ENCODE measurements at places on chromosomes 1 and 21.

DNA sequence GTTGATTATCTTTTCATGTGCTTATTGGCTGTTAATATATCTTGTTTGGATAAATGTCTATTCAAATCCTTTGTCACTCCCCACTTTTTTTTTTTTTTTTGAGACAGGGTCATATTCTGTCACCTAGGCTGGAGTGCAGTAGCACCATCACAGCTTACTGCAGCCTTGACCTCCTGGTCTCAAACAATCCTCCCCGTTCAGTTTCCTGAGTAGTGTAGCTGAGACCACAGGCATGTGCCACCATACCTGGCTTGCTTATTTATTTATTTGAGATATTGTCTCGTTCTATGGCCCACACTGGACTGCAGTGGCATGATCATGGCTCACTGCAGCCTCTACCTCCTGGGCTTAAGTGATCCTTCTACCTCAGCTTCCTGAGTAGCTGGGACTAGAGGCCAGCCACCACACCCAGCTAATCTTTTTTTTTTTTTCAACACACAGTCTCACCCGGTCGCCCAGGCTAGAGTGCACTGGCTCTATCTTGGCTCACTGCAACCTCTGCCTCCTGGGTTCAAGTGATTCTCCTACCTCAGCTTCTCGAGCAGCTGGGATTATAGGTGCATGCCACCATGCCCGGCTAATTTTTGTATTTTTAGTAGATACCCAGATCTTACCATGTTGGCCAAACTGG lies 13.9 kb upstream of the MYCL start:
- no peak for DNase-seq

DNA sequence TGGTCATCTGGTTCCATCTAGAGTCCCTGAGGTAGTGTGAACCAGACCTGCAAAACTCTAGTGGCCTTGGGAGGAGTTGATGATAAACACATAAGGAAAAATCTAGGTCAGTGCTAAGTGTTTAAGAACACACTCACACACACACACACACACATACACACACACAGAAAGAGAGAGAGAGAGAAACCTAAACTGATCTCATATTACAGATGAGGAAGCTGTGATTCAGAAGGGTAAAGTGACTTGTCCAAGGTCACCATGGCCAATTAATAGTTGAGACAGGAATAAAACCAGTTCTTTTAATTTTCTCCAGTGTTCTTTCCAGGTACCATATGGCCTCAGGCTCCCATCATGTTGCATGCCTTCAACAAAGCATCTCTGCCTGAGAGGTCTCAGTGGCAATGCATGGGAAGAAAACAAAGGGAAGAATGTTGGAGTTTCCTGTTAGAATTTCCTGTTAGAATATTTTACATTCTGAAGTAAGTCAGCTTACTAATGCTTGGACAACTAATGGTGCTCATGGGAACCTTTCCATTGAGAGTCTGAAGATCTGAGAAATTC lies 77.3 kb upstream of the TSPAN2 start:
- DNase-seq, result no peak

GRCh38 chr1:94883691-94884090 lies 43.2 kb downstream of the CNN3 start:
- no peak for DNase-seq

- no peak for DNase-seq
Measured at GRCh38 chr1:1510912-1511532, 940 bp upstream of the ATAD3A start.

DNA sequence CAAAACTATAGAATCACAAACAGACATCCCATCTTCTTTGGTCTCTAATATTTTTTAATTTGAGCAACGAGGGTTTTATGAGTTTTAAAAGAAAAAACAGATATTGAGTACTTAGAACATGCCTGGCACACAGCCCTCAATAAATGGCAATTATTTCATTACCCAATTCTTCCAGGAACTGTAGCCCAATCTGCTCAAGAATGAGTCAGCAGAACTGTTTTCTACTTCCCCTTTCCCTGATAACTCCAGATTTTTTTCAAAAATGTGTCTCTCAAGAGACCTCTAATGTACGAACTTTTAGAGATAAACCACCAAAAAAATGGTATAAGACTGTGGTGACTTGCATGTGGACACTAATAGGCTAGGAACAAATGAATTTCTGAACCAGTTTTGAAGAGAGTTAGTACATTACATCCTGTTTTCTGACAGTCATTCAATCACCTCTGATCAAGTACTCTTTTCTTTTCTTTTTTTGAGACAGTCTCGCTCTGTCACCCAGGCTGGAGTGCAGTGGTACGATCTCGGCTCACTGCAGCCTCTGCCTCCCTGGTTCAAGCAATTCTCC lies 11.5 kb downstream of the ABL2 start:
- DNase-seq, result no peak

GRCh38 chr1:159250638-159251216 lies 46.1 kb downstream of the ACKR1 start:
- no peak for DNase-seq

DNA sequence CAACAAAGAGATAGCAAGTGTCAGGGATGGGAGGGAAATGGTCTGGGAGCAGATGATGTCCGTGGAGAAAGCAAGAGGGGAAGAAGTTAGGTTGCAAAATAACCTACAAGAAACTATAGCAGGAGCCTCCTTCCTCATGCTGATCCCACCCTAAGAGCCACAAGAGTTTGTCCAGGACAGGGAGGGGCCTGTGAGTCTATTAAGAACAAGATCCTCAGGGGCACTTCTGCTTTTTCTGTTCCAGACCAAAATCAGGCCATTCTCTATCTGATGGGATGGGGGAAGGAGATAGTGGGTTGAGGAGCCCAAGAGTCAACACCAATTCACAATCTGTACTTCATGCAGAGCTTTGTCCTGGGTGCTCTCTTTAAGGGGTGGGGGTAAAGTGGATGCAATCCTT lies 7.7 kb upstream of the ATP1A4 start:
- no peak for DNase-seq

- DNase-seq, result no peak
Measured at GRCh38 chr1:7680207-7680954, 90.7 kb upstream of the VAMP3 start.

- peak; percentile 45 for DNase-seq
Measured at GRCh38 chr1:63674238-63674864, 81.1 kb downstream of the PGM1 start.

- DNase-seq, result peak; percentile 91
Measured at GRCh38 chr1:151612501-151613281, 841 bp downstream of the SNX27 start.

DNA sequence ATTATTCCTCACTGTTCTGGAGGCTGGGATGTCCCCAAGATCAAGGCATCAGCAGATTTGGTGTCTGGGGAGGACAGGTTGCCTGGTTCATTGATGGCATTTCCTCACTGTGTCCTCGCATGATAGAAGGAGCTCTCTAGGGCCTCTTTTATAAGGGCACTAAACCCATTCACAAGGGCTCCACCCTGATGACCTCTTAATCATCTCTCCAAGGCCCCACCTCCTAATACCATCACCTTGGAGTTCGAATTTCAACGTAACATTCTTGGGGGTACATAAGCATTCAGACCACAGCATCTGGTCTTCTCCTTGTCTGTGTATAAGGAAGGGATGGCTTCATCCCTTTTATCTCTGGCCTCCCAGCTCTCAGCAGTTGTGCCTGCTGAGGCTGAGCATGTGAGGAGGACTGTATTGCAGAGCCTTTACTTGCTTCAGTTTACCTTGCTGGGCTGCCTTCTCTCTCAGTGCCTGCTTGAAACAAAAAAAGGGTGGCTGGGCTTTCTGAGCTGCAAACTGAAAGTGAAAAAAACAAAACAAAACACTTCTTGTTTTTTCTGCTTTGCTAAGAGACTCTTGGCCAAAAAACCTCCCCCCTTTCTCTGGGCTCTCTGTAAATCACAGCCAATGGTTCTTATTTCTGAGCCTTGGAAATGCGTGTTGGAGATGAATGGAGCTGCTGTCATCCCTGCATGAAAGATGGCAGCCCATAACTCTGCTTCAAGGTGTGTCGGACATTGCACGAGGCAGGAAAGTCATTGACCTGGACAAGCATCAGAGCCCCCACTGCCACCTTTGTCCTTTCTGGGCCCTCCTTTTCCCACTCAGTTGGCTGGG lies 75.8 kb downstream of the RHOU start:
- DNase-seq, result no peak

DNA sequence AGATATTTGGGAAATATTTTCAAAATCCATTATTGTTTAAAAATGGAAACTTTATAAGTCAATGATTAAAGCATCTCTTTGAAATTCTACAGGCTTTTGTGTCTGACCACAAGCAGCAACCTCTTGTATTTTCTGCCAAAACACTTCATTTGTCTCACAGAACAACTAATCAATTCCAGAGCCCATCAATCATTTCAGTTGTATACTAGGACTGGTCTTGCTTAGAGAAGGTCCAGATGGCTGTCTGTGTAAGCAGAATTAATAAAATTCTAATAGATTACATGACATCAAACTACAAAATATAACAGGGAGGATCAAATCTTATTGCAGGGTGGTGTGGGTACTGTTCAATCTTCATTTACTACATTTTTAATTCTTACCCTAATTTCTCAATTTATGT lies 76.4 kb downstream of the ACBD6 start:
- DNase-seq, result no peak

DNA sequence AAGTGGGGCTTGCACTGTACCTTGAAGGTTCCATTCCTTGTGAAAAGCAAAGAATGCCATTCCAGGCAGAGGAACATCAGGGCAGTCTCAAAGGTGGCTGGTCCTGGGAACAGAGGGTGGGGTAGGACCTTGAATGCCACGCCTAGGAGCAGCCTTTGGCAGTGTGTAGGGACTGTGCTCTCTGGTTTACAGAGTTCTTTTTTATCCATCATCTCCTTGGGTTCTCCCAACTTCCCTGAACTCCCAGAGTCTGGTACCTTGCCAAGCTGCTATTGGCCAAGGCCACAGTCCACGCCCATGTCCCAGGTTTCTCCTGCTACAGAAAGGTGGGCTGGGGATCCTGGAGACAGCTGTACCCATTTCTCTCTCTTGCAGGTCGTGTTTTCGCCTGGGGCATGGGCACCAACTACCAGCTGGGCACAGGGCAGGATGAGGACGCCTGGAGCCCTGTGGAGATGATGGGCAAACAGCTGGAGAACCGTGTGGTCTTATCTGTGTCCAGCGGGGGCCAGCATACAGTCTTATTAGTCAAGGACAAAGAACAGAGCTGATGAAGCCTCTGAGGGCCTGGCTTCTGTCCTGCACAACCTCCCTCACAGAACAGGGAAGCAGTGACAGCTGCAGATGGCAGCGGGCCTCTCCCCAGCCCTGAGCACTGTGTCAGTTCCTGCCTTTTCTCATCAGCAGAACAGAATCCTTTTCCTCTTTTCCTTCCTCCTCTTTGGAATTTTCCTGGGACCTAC lies 15.3 kb upstream of the TRNAU1AP start:
- no peak for DNase-seq

DNA sequence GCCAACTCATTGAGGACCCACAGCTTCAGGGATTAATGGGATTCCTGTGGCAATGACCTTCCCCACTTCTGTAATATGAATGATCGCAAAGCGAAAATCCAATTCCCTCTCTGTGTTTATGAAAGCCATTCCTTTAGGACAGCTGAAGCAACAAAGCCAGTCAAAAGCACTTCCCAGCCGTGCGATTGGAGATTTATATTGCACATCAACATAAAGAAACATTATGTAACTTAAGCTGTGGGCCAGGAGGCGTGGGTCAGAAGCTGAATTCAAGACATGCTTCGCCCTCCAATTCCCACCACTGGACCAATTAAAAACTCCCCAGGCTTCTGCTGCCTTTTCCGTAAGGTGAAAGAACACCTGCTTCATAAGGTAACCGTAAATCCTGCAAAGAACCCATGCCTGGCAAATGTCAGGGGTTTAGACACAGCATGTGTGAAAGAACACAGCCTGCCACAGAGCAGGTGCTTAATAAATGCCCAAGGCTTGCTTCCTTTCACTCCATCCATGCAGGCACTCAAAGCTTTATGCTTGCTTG lies 138.9 kb upstream of the SOD1 start:
- no peak for DNase-seq

DNA sequence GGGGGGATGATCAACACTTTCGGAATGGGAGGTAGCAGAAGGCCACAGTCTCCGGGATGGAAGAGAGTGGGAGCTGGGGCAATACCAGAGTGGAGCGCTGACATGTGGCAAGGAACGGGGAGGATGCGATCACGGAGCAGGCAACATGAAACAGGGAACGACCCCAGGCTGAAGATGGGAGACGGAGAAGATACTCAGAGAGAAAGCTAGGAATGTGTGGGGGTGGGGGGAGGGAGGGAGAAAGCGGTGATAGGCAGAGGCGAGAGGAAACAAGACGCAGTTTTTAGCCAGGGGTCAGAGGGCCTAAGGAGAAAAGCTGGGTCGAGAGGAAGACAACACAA lies 577 bp downstream of the RAB3GAP2 start:
- no peak for DNase-seq

All from lower leg skin (tissue), 4 donors.